Stimulated activated CD4-positive, alpha-beta T cell treated with anti-CD3 and anti-CD28 coated beads, Interleukin-4, amount 100 ng/mL, for 48 hours (primary cell): ENCODE measurements at places on chromosomes 3 and 15.

GRCh38 chr15:88125576-88125975 is 131.0 kb downstream of the NTRK3 start:
- DNase-seq: no peak

- no peak for DNase-seq
Measured at GRCh38 chr3:94064243-94064860, 1.5 kb downstream of the NSUN3 start.

GRCh38 chr3:106332884-106333283 is 464.1 kb upstream of the CBLB start:
- DNase-seq: peak; percentile 63

DNA sequence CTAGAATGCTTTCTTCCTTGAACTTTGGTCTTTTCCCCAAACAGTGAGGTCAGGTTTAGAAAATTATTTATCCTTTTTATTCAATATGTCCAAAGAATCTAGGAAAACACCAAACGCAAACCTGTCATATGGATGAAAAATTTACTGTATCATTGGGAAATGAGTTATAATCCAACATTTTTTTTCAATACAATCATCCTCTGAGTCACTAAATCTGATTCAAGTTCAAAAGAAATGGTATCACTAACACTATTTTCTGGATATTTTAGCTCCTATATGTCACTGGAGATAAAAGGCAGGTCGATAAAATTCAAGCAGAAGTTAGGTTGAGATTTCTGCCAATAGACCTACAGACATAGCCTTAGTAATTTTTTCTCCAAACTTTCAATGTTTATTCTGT is 591.6 kb upstream of the AGTR1 start:
- no peak for DNase-seq

- no peak for DNase-seq
Measured at GRCh38 chr3:78988324-78988723, 779.5 kb downstream of the ROBO1 start.
